Activated T-cell treated with anti-CD3 and anti-CD28 coated beads for 24 hours (primary cell): ENCODE measurements at places on chromosomes 4 and X.

DNA sequence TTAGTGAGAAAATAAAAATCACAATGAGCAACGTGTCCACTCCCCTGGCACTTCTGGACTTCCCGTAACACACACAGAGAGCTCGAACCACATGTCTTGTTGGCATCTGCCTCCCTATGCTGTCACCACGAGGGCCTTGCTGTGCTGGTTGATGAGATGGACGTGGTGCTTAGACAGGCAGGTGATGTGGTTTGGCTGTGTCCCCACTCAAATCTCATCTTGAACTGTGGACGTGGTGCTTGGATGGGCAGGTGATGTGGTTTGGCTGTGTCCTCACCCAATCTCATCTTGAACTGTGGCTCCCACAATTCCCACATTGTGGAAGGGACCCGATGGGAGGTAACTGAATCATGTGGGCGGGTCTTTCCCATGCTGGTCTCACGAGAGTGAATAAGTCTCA is 40.0 kb downstream of the FGFRL1 start:
- no peak for DNase-seq

DNA sequence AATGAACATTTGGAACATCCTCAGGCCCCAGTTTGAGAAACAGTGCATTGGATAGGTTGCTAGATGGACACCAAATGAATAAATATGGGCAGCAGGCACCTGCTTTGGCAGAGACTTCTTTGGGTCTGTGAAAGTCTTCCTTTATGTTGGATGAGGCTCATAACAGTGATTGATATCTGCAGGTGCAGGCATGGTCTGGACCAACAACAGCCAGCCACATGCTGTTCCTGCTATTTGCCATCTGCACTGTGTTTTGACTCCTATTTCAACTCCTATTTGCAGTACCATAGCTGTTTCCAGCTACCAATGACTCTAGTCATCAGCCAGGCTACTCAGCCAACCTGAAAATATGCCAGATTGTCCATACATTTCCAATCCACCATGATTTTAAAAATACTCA is 60.9 kb downstream of the ANAPC4 start:
- no peak for DNase-seq

GRCh38 chr4:19178835-19179234 is 1072.9 kb upstream of the SLIT2 start:
- no peak for DNase-seq

- DNase-seq, result no peak
These were observed 19.2 kb downstream of the NALF2 start for GRCh38 chrX:69523314-69523713.

DNA sequence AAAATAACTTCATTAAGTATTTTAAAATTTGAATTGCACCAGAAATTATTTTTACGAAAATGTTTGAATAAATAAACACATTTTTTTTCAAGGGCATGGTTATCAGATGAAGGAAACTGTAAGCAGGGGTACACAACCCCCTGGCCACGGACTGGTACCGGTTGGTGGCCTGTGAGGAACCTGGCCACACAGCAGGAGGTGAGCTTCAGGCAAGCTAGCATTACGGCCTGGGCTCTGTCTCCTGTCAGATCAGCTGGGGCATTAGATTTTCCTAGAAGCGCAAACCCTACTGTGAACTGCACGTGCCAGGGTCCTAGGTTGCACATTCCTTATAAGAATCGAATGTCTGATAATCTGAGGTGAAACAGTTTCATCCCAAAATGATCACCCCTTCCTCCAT is 1499.7 kb upstream of the AGA start:
- no peak for DNase-seq

DNA sequence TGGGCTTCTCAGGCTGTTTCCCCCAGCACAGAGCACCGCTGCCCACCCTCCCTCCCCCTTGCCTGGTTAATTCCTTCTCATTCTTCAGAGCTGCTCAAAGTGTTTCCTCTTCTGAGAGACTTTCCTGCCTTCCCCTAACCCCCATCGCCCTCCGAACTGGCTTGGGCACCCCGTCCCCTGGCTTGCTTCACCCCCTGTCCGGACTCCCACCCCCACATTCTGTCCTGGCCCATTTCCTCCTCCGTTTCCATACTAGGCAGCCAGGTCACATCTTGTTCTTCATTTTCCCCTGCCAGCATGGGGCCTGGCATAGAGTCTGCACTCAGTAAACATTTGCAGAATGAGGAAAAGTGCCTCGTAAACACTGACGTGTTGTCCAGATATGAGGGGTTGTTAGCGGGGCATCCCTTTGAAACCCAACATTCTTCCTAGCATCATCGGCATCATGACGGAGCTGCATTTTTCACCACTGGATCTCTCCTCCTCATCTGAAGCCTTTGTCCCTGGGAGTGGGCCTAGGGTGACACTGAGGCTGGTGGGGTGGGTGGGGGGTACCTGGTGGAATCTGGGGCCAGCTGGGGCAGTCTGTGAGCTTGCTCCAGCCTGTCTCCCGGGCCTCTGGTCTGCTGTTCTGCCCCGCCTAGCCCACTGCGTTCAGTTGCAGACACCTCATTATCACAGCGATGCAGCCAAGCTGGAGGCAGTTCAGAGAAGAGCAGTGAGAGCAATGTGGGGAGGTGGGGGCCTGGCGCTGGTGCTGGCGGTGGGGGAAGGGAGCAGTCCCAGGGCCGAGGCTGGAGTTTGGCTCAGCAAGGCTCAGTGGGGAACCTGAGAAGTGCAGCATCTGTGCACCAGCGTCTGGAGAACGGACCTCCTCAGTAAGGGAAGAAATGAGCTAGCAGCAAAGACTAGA is 149.4 kb upstream of the PJA1 start:
- DNase-seq, result no peak

DNA sequence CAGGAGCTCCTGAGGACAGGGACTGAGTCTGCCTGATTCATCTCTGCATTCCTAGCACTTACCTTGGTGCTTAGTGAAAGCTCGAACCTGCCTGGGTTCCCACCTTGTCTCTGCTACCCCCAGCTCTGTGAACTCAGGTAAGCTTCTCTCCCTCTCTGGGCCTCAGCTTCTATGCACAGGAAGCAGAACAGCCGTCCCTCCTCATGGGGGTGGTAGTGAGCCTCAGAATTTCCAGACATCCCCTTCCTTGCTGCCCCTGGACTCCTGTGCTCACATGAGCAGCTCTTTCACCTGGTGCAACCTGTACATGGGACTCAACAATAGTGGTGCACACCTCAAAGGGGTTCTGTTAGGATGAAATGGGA is 50.8 kb downstream of the HTRA3 start:
- no peak for DNase-seq

DNA sequence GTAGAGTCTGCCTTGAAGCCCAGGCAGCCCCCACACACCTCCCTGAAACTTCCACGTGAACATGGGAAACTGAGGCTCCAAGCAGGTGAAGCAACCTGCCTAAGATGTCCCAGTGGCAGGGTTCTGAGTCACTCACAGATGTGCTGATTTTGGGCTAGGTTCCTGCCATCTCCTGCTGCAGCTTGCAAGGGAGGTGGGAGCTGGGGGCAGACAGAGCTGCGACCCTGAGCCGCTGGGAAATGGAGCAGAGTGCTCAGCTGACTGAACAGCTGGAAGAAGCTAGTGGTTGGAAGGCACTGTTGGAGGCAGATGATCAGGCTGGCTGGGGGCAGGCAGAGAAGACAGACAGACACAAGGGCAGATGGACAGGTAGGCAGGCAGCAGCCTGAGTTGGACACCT is 3.6 kb upstream of the FATE1 start:
- no peak for DNase-seq

DNA sequence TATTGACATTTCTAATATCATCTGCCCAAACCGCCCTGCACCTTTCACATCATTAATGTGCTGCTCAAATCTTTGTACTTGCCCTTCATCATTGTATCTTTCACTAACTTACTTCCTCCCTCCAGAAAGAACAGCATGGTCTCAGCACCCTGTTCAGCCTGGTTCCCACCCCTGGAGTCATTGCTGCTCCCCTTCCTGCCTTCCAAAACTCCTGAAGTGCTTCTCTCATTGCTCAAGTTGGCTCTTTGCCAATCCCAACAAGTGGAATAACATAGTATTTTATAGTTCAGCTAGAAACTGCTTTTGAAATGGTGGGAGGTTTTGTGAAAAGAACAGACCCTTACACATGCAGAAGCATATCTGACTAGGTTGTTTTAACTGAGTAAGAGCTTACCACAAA is 14.0 kb upstream of the TTC29 start:
- no peak for DNase-seq

DNA sequence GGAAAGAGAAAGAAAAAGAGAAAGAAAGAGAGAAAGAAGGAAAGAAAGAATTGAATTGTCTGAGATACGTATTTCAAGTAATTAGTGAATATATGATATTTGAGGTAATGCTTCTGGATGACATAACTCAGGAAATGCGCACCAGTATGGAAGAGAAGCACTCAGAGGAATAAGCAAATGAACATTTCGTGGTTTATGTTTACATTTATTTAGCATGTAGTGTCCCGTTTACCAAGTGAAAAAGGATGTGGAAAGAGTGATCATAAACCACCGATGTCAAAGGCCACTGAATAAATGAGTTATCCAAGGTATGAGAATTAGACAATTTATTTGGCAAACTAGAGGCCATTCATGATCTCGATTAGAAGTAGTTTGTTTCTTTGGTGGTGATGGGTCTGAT is 200.4 kb downstream of the ARAP2 start:
- no peak for DNase-seq

DNA sequence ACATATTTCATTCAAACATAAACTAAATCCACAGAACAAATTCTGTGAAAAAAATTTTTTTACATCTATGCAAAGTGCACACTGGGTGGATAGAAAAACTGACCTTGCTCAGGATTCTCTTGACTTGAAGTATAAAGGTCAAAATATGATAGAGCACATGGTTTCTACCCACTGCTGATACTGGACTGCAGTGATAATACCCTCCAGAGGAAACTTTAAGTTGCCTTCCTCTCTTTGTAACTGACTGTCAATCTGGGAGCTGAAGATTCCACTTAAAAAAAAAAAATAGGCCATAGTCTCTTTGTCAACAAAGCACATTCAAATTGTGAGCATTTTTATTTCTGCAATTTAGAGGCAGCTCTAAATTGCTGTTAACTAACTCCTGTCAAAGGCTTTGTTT is 3.2 kb upstream of the AMMECR1 start:
- no peak for DNase-seq

- DNase-seq, result no peak
These were observed 139.0 kb downstream of the DCK start for GRCh38 chr4:71132486-71132885.

GRCh38 chrX:119885554-119886428 is 9.9 kb upstream of the AKAP14 start:
- no peak for DNase-seq

DNA sequence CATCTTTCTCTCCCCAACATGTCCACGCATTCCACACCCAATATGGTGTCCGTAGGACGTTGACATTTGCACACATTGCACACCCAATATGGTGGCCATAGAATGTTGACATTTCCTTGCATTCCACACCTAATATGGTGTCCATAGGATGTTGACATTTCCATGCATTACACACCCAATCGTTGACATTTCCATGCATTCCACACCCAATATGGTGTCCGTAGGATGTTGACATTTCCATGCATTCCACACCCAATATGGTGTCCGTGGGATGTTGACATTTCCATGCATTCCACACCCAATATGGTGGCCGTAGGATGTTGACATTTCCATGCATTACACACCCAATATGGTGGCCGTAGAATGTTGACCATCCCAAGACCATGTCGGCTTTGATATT is 88.4 kb upstream of the SHOX start:
- no peak for DNase-seq

GRCh38 chrX:31743004-31743403 is 671.2 kb upstream of the FTHL17 start:
- no peak for DNase-seq
